Ascending aorta (tissue), 2 donors: ENCODE measurements at places on chromosomes 3 and 15. TPM values are rescaled to one million over a fixed set of nuclear protein-coding genes. Genes with fewer than 3 reads are reported as not detected.

- DNase-seq: no peak
Observed at GRCh38 chr3:59654480-59655417, 604.9 kb upstream of the CFAP20DC start.

DNA sequence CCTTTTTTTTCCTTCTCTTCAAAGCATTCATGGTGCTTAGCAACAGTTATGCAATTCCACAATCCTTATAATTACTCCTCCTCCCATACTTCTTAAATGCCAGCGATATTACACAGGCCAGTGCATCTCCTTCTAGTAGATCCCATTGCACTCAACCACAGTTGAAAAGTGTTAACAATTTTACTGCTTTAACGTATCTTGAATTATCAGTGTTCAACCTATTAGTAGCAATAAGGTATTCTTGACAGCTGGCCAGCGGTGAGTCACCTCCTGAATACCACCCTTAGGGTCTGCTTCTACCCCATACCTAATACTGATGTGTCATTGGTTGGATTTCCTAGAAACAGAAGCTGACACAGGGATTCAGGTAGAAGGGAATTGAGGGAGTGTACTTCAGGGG, 24.0 kb upstream of the TEX9 start:
- no peak for DNase-seq

DNA sequence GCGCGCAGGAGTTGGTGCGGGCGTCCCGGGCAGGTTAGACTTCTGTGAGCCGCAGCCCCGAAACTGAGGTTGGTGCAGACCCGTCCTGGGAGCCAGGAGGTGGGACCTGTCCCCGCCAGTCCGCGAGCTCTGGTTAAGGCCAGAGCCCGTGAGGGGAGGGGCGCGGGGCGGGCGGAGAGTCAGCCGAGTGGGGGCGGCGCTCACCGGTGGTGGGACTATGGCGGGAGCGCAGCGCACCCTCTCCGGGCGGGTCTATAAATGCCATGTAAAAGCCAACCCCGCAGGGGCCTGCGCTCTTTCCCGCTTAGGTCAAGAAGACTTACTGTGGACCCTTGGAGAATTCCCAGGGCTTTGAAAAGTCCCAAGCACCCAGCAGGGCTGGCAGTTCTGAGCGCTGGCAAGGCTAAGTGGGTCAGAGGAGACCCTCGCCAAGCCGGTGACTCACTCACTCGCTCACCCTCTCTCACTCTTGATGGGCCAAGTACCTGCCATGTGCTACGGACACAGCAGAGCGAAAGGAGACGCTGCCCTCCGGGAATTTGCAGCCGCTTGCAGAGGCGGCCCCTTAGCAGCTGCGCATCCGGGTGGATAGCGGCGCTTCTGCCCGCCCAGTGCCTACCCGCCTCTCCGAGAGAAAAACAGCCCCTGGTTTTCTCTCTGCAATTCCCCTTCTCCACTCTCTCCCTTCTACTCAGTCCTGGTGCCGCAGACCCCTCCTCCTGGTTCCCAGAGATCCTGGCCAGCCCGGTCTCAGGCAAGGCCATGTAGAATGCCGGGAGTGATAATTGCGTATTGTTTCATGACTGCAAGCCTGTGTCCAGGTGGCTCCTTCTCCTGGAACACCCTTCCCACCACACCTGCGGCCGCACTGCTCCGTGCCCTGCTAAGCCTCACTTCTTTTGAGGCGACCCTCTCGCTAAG, at the start of gene ALDH1L1:
Gene ALDH1L1, minus strand, starts transcription at position 110 of the 921 bp plus-strand sequence. CDS start 19,607 bp downstream, outside the sequence.
- DNase-seq: peak; percentile 73

GRCh38 chr3:127182848-127183714, 9.8 kb upstream of the PRR23E start:
- DNase-seq: no peak

The C3orf80 gene
- not detected for total RNA-seq
